Naive thymus-derived CD8-positive, alpha-beta T cell (primary cell): ENCODE measurements at places on chromosomes 1 and 21. TPM values are rescaled to one million over a fixed set of nuclear protein-coding genes. Genes with fewer than 3 reads are reported as not detected.

DNA sequence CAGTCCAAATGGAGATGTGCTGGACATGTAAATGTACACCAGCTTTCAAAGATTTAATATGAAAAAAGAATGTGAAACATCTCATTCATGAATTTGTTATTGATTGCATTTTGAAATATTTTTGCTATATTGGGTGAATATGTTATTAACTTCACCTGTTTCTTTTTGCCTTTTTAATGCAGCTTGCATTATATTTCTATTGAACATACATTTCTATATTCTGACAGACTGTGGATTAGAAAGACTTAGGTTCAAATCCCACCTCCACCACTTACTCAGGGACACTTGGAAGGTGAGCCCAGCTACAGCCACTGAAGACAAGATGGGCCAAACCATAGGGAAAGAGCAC, 37.8 kb downstream of the LRRN2 start:
- DNase-seq, result no peak

SHE gene
- total RNA-seq, result not detected

DNA sequence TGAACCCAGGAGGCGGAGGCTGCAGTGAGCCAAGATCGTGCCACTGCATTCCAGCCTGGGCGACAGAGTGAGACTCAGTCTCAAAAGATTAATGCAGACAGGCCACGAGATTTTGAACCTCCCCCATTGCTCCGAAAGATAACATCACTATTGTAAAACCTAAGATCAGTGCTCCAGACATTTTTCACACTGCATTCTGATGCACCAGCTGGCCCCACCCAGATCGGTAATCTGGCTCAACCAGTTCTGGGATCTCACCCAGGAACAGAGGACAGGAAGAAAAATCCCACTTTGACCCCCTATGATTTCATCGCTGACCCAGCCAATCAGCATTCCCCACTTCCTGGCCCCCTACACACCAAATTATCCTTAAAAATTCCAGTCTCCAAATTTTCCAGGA, 10.7 kb upstream of the CSRP1 start:
- DNase-seq, result no peak

OR10K1 gene
- total RNA-seq, result not detected

TESK2 gene
- total RNA-seq, result 10.0 TPM

ARHGEF2 gene
- 204 TPM for total RNA-seq

- DNase-seq, result no peak
Observed at GRCh38 chr1:55245781-55246180, 30.6 kb upstream of the USP24 start.

DNA sequence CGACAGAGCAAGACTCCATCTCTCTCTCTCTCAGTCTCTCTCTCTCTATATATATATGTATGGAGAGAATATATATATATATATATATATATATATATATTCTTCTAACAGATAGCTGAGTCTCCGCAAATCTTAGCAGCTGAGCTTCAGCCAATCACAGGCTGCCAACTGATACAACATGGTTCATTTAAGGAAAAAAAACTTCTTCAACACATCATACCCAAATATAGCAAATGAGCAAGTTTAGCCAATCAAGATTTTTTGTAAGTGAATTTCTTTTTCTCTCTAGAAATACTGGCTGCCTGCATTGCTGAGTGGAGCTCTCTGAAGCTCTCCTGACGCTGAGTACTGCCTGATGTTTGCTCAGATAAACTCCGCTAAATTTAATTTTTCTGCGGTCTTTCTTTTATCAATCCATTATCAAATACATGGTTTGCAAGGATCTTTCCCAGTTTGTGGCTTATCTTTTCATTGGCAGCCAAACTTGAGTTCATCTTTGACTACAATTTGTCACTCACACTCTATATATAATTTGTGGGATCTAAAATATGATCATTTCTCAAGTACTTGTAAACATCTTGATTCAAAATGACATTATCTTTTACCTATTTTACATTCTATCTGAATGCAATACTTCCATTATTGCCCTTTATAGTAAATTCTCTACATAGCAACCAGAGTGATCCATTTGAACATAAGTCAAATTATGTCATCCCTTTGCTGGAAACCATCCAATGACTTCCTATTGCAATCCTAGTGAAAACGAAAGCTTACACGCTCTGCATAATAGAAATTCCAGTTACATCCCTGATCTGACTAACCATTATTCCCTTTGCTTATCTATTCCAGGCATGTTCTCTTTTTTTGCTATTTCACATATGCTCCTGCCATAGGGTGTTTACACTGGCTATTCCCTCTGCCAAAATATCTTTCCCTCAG, 2131.7 kb downstream of the MRPL39 start:
- DNase-seq, result no peak

PTGFR gene
- not detected for total RNA-seq

GRCh38 chr1:240426051-240426450, 185.9 kb downstream of the GREM2 start:
- no peak for DNase-seq

- DNase-seq, result no peak
Observed at GRCh38 chr1:1853593-1854257, 37.2 kb downstream of the GNB1 start.

GRCh38 chr1:4593106-4593505, 61.3 kb upstream of the AJAP1 start:
- DNase-seq, result no peak

GRCh38 chr1:25744140-25744581, 55.8 kb upstream of the SELENON start:
- no peak for DNase-seq

CACNA1S gene
- not detected for total RNA-seq

- no peak for DNase-seq
Observed at GRCh38 chr1:48730164-48730910, 46.4 kb downstream of the BEND5 start.

AKR7A3 gene
- total RNA-seq, result 1.5 TPM

IL22RA1 gene
- not detected for total RNA-seq

TMEM61 gene
- total RNA-seq, result not detected

DNA sequence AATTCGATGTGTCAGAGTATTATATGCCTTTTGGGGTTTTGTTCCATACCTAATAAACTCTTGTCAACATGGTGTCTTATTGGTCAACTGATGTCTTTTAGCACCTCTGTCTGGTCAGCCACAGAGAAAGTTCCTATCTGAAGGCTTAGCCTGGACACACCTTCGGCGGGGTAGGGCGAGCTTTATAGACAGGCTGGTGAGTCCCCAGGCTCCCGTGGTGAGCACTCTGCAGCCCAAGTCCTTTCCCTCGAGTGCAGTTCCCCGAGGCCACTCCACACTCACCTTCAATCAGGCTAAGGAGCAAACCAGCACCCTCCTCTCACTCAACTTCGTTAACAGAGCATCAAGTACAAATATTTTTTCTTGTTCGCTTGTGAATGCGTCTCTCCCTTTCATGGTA, 133.9 kb downstream of the ATG4C start:
- no peak for DNase-seq

DNA sequence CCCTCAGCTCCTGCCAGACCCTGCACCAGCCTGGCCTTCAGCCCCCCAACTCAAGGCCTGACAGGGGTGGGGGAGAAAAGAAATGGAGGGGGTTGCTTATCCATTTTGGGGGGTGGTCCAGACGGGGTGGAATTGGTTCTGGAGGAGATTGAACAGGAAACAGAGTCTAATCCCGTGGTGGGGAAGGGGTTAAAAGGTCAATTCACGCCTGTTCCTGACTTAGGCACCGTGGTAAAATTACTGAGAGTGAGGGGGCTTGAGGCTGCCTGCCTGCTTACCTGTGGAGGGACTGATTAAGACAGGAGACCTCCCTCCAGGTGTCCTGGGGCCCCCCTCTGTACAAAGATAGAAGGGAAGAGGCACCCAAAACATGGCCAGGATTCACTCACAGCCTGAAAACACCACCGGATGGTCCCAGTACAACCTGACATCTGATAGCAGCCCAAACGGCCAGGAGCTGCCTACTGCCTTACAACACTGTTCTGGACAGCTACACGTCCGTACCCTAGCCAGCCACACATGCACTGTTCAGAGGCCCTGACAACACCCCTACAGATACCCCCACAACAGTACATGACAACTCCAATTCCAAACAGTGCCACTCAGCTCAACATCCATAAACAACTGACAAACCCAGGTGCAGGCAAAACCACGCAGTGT, 31.8 kb downstream of the AHDC1 start:
- DNase-seq, result no peak

DNA sequence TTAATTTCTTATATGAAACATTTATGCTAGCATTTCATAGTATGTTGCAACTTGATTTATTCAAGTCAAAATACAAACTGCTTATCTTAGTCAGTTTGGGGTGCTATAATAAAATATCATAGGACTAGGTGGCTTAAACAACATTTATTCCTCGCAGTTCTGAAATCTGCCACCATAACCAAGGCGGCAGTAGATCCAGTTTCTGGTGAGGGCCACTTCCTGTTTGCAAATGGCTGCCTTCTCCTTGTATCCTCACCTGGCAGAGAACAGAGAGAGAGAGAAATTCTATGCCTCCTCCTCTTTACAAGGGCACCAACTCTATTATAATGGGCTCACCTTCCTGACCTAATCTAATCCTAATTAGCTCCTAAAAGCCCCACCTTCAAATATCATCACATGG, 76.1 kb upstream of the RGS2 start:
- DNase-seq, result no peak

GRCh38 chr1:79259390-79260336, 253.1 kb upstream of the ADGRL4 start:
- no peak for DNase-seq

GRCh38 chr1:36796733-36797132, 237.6 kb downstream of the GRIK3 start:
- no peak for DNase-seq

NFASC gene
- not detected for total RNA-seq

DNA sequence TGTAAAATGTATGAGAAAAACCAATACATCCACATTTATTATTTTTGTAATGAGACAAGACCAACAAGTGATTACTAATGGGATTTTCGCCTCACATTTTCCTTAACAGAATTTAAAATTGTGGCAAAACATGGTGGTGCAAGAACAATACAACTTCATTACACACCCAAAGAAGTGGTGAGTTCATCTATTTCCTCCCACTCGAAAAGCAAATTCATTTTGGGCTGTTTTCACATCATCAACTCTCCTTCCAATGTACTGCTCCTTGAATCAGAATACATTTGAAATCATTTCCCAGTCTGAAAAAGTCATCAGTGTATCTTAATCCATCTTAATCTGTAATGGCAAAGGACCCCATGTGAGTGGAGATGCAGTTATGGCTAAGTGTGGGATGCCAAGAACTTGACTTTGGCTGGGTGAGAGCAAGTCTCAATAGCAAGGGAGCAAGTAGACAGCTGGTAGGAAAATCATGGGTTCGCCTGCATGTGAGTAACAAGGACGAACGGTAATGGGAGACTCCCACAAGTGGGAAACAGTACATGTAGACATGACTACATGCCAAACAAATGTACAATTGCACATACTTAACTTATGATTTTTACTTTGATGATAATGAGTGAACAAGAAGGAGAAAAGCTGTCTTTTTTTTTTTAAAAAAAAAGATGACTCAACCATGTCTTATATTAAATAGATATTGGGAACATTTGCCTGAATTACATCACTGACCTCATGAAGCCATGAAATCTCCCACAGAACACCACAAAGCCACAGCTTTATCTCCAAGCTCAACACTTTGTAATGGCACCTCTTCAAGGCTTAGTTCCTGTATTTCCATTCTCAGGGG, 46.0 kb downstream of the RUNX1 start:
- no peak for DNase-seq

DNA sequence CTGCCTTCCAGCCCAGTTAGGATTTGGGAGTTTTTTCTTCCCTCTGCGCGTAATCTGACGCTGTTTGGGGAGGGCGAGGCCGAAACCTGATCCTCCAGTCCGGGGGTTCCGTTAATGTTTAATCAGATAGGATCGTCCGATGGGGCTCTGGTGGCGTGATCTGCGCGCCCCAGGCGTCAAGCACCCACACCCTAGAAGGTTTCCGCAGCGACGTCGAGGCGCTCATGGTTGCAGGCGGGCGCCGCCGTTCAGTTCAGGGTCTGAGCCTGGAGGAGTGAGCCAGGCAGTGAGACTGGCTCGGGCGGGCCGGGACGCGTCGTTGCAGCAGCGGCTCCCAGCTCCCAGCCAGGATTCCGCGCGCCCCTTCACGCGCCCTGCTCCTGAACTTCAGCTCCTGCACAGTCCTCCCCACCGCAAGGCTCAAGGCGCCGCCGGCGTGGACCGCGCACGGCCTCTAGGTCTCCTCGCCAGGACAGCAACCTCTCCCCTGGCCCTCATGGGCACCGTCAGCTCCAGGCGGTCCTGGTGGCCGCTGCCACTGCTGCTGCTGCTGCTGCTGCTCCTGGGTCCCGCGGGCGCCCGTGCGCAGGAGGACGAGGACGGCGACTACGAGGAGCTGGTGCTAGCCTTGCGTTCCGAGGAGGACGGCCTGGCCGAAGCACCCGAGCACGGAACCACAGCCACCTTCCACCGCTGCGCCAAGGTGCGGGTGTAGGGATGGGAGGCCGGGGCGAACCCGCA, at the start of gene PCSK9:
Gene PCSK9, plus strand, starts transcription at position 207 of the 741 bp plus-strand sequence. Its CDS starts 290 bp downstream, at position 497.
- no peak for DNase-seq

- no peak for DNase-seq
Observed at GRCh38 chr1:58307431-58307830, 239.1 kb downstream of the OMA1 start.

SLC44A5 gene
- total RNA-seq, result 4.4 TPM

NRAS gene
- 28.1 TPM for total RNA-seq

SPRR2E gene
- total RNA-seq, result not detected

DNA sequence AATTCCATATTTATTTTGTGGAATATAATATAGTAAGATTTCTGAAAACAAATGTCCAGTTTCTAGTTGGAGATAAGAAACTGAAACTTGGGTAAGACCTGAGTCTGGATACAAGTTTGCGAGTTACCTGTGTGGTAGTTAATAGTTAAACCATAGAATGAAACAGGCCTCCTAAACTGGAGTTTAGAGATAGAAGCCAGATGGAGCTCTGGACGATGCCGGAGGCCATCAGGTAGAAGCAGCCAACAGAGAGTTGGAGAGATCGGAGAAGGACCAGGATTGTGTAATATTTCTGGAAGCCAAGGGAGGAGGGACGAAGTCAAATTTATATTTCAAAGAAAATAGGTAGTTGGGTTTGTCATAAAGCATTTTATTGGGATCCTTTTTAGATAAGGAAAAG, 45.1 kb downstream of the ARID1A start:
- no peak for DNase-seq

EFNA4 gene
- 5.3 TPM for total RNA-seq

DNA sequence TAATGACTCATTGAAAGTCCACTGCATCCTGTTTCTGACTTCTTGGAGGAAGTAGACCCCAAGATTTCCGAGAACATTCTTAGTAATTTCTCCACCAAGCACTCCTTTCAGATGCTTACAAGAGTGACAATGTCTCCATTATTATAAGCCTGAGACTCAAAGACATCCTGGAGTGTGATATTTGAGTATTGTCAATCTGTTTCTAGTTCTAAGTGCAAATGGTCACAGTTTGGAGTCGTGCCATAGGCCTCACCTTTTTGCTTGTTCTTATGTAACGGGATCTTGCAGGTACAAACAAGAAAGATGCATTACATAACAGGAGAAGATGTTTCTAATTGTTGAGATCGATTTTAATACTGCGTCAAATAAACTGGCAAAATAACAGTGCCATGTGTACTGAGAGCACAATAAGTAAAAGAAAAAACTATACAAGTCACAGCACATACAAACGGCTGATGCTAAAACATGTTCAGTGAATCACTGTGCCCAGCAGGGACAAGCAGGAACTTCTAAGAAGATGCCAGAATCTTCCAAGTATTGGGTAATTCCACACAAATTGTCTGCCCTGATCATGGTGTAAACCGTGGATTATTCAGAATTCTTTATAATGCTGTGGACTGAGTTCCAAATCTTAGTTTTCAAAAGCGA, 54.1 kb downstream of the CD2 start:
- DNase-seq, result no peak

- DNase-seq, result no peak
Observed at GRCh38 chr1:205907794-205908193, 35.5 kb downstream of the SLC26A9 start.

- no peak for DNase-seq
Observed at GRCh38 chr21:35234725-35235124, 185.6 kb upstream of the RUNX1 start.
